Ureter (tissue), 1 donor: ENCODE measurements at places on chromosomes 12 and 14. TPM values are rescaled to one million over a fixed set of nuclear protein-coding genes. Genes with fewer than 3 reads are reported as not detected.
A peak's percentile ranks its signal among the peaks of the same experiment; 100 is the strongest.

The BCL2L2 gene
- 51.1 TPM for total RNA-seq

The ESR2 gene
- 14.5 TPM for total RNA-seq

The AMN gene
- total RNA-seq: 3.2 TPM

The NGB gene
- not detected for total RNA-seq

The INF2 gene
- total RNA-seq: 81.6 TPM

The GPR65 gene
- total RNA-seq: 1.3 TPM

The TCP11L2 gene
- total RNA-seq: 19.6 TPM

The C3AR1 gene
- total RNA-seq: 4.6 TPM

The KRT83 gene
- total RNA-seq: not detected

The CCDC38 gene
- not detected for total RNA-seq

The PHLDA1 gene
- 10.7 TPM for total RNA-seq

The NTF3 gene
- 6.1 TPM for total RNA-seq

The ACVRL1 gene
- 46.8 TPM for total RNA-seq

The HNRNPC gene
- 591 TPM for total RNA-seq

DNA sequence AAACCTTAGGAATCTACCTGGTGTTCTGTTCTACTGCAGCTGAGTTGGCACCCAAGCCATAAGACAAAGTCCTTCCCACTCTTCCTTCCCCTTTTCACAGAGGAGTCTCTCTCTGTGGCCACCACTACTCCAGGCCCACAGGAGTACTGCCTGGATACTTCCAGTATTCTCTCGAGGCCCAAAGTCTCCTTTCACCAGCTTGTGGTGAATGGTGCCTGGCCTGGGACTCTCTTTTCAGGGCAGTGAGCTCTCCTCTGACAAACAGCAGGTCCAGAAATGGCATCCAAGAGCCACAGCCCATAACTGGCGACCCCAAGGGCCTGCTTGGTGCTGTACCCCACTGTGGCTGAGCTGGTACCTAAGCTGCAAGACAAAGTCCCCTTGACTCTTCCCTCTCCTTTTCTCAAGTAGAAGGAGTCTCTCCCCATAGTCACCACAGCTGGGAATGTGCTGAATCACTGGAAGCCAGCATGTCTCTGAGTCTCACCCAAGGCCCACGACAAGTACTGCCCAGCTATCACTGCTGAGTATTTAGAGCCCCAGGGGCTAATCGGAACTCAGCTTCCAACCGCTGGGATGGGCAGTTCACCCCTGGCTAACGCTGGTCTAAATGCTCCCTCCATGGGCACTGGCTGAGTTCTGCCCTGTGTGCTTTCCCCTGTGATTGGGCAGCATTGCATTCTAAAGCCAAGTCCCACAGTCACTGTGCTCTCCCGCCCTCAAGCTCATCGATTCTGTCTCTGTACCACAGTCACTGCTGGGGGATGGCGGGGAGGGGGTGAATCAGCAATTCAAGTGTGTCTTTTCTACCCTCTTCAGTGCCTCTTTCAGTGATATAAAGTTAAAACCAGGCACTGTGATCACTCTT is 6.1 kb downstream of the A2ML1 start:
- DNase-seq: no peak

DNA sequence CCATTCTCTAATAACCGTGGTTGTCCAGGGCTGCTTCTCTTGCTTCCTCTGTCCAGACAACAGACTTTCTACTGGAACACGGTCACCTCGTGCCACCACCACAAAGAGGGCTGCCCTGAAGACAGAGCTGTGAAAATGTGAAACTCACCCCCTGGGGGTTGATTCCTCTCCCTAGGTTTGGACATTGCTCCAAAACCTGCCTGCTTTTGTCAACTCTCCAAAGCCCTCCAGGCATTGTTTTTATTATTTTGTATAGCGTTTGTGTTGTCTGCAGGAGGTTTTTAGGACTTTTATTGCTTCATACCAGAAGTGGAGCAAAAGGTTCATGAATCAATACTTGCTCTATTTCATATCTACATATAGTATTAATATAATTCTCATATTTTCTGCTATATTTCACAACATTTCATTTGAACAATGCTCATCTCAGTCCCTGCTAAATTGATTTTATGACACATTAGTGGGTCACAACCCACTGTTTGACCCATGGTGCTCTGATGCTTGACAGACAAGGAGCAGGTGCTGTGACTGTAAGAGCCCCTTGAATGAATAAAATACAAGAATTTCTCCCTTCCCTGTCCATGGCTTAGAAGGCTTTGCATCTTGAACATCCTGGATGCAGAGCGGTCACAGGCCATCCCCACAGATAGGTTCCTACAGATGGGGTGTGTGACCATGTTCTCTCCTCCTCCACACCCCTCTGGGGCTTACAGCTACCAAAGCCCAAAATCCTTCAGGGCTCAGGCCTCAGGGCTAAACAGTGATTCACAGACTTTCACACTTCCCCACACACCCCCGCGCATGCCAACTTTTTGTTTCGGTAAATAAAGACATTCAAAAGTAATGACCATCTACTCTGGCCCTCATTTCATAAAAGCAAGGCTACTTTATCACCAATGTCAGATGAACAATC is 20.6 kb upstream of the EML1 start:
- no peak for DNase-seq

- DNase-seq: peak; percentile 44
These were observed 1.2 kb downstream of the NTN4 start for GRCh38 chr12:95789126-95790032.

DNA sequence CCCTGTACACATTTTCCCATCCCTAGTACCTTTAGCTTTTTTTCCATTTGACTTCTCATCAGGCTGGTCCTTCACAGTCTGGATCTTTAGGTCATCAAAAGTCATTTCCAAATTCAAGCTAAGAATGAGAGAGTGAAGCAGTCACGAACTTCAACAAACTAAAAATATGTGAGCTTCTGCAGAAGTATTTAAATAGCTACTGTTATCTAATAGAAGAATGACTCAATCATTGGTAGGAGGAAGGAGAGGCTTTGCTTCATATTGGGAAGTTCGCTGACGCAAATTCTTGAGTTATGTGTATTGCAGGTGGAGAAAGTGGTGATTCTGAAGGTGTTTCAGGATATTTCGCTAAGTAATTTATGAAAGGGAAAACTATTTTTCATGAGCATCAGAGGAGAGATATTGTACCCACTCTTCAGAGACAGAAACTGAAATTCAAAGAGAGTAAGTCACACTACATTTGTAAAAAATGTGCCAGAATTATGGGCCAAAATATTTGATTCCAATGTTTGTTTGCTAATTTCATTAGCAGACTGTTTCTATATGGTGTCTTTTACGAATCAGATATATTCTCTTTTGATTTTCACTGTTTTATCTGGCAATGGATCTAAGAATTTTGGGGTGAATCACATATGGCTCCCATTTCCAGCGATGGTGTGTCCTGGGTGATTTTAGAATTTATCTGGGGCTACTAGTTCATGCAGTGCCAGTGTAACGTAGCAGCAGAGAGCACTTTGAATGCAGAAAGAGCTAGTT is at the start of gene OLR1:
TSS of gene OLR1 (minus strand) at position 160 of the 756 bp plus-strand sequence. CDS start at position 105, 55 bp downstream.
- DNase-seq: no peak

- DNase-seq: no peak
These were observed 156.7 kb downstream of the TMTC3 start for GRCh38 chr12:88298761-88299242.

- DNase-seq: no peak
These were observed 1.7 kb downstream of the C12orf76 start for GRCh38 chr12:110046451-110047187.

GRCh38 chr12:104903648-104904423 is 54.3 kb downstream of the SLC41A2 start:
- DNase-seq: no peak

DNA sequence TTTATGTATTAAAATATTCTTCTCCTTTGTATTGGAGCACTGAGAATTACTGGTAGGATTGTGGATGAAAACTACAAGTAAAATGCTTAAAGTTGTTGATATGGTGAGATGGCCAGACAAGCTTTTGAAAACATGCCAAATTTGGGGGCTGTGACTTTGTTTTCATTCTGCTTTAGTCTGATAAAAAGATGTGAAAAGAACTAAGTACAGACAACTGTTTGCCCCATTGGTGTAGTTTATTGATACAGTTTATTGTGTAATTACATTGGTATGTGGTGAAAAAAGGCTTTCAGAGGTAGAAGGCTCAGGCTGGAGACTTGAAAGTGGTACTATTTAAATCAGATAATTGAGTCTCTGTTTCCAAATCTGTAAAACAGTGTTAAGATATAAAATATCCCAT is 746.8 kb downstream of the DIO2 start:
- no peak for DNase-seq

DNA sequence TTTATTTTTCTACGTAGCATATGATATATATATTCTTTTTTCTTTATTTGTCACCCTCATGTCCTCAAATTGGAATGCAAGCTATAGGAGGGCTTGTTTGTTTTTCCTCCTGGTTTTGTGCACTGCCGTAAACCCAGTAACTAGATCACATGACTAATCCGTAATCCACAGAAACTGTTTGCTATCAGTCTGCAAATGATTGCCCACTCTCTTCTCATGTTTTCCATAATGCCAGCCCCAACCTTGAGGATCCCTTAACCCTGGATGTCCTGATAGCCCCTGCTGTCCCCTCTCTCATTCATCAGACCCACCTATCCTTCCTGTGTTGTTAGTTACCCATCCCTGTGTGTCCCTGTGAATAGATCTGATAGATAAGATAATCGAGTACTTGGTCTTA is 94.0 kb downstream of the TSPAN9 start:
- no peak for DNase-seq

GRCh38 chr12:69984241-69984640 is 159.2 kb downstream of the MYRFL start:
- DNase-seq: no peak

DNA sequence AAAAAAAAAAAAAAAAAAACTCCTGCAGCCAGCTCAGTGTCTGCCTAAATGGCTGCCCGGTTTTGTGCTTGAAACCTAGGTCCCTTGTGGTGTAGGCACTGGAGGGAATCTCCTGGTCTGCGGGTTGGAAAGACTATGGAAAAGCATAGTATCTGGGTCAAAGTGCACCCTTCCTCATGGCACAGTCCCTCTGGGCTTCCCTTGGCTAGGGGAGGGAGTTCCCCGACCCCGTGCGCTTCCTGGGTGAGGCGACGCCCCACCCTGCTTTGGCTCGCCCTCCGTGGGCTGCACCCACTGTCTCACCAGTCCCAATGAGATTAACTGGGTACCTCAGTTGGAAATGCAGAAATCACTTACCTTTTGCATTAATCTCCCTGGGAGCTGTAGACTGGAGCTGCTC is 14.3 kb downstream of the PTCSC3 start:
- DNase-seq: no peak

DNA sequence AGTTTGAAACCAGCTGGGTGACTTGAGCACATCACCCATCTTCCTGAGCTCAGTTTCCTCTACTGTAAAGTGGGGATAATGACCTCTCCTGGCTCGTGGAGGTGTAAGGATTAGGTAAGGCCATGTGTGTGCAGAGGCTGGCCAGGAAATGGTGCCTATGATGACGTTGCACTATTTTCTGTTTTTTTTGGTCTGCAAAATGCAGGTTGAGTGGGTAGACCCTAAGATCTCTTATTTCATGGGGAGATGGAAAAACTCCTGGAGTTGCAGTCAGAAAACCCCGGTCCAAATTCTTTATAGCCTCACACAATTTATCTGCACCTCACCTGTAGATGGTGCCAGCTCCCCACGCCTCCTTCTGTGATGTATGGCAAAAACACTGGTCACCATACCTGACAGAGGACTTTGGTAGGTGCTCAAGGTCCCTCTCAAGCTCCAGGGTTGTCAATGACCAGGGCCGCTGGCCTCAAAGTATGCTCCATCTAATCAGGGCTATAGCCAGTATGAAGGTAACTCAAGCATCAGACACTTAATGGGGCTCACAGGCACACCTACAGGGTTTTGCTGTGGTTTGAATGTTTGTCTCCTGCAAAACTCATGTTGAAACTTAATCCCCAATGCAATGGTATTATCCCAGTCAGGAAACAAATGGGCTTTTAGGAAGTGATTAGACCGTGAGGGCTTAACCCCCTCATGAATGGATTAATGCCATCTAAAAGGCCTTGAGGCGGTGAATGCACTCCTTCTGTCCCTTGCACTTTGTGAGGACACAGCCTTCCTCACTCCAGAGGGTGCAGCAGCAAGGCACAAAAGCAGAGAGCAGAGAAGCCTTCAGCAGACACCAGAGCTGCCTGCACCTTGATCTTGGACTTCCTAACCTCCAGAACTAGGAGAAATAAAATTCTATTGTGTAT is 17.6 kb downstream of the C14orf132 start:
- DNase-seq: no peak

- no peak for DNase-seq
These were observed 77.9 kb downstream of the SPRING1 start for GRCh38 chr12:116659771-116660481.

DNA sequence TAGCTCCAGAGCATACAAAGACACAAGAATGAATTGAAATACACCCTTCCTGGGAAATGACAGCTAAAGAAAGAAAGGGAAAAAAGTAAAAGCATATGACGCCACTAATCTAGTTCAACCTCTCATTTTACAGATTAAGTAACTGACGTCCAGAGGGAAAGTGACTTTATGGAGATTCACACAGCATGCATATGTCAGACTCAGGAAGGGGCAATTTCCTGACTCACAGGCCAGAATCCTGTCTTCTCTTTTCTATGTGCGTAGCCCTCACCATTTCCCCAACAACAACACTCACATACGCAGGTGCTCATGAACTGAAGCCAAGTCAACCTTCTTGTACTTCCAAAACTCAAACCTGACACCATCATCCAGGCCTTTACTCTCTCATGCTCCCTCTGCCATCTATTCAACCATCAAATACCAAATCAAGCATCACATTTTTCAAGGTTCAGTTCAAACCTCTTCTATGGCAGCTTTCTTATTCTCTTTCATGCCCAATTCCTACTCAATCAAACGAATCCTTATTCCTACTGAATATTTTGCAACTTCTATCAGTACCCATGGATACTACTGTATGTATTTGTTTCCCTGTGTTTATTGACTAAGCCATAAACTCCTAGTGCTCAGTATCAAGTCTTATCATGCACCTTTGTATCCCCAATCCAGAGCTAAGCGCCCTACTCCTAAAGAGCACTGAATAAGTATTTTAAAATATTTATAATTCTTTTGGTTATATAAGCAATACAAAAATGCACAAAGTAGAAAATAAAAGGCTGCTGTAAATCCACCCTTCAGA is 52.8 kb downstream of the STXBP6 start:
- DNase-seq: no peak

- DNase-seq: no peak
These were observed 21.5 kb downstream of the DYRK2 start for GRCh38 chr12:67669934-67670631.

DNA sequence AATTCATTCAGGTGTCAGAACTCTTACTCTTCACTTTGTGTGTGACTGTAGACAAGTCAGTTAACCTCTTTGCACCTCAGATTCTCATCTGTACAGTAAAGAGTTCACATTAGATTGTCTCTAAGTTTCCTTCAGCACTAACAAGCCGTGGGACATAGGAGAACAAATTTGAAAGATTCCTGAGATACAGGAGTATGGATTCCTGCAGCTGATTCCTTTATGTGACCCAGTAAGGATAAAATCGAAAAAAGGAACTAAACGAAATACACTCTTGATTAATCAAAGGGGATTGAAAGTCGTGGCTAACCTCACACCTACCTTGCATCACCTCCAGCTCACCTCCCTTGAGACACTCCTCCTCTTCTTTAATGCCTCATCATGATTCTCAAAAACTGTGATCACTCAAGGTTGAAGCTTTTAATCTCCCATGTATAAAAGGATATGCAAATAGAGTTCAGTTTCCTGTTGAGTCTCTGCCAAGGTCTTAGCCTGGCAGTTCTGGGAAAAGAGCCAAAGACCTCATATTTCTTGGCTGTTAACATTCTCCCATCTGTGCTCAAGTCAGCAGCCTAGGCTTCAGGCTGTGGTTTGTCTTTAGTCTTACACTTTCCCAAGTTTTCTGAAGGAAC is 156.6 kb downstream of the DAD1 start:
- peak; percentile 81 for DNase-seq

- DNase-seq: no peak
These were observed 85.4 kb downstream of the PRKD1 start for GRCh38 chr14:29842228-29842627.
